Psoas muscle (tissue), 8 donors: ENCODE measurements at places on chromosomes 2 and 18. TPM values are rescaled to one million over a fixed set of nuclear protein-coding genes. Genes with fewer than 3 reads are reported as not detected.

ERBB4 gene
- 2.0 TPM for total RNA-seq

ARHGAP25 gene
- 1.8 TPM for total RNA-seq

GCG gene
- not detected for total RNA-seq

METTL4 gene
- total RNA-seq: 3.7 TPM

ZNF521 gene
- 5.6 TPM for total RNA-seq

RTP5 gene
- total RNA-seq: not detected

VIL1 gene
- not detected for total RNA-seq

CD28 gene
- 0.42 TPM for total RNA-seq

CYP1B1 gene
- 6.8 TPM for total RNA-seq

DNA sequence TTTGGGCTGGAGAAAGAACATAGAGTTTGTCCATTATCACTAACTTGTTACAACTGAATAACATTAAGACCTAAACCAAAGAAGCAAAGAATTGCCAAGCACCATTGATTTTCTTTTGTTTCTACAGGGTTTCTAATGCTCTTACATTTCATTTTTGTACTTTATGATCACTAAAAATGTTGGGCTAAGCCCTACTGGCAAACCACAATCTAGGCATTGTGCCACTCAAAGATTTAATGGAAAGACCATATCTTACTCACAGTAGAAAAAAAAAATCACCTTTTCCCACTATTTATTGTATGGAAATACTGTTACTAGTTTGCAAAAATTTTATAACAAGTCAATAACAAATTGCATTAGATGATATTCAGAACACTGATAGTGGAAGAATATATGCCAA lies 447.4 kb upstream of the PKDCC start:
- DNase-seq: no peak
- H3K4me3 ChIP-seq: no peak overlapping the region
- H3K27ac ChIP-seq: no peak overlapping the region
- H3K36me3 ChIP-seq: no peaks in the 10 kb centered on the region
- no peaks in the 10 kb centered on the region for H3K27me3 ChIP-seq
- H3K4me1 ChIP-seq: peaks cover 18% of the 10 kb centered on the region

DNA sequence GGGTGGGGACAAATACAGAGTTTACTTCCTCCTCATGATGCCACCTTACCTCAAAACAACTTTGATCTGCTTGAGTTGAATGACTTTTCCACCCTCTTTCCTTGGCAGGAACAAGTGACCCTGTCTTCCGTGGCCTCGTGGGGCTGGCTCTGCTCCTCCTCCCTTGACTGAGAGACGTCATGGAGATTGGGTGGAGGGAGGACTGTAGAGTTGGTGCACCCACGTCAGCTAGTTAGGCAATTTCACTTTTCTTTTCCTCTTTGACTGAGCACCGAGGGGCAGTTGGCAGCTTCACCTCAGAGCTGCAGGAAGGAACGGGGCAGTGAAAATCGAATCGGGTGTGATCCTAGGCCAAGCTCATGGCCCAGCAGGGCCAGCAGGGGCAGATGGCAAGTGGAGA lies at the start of gene SP140:
Gene SP140, plus strand, starts transcription at position 251 of the 400 bp plus-strand sequence. Its CDS starts 109 bp downstream, at position 360.
- no peaks in the 10 kb centered on the region for H3K36me3 ChIP-seq
- H3K4me3 ChIP-seq: no peak within 1 kb of the TSS
- no peaks in the 10 kb centered on the region for H3K27me3 ChIP-seq
- no peaks in the 10 kb centered on the region for H3K4me1 ChIP-seq
- H3K27ac ChIP-seq: no peak within 1 kb of the TSS

- no peaks in the 10 kb centered on the region for H3K27me3 ChIP-seq
- H3K4me3 ChIP-seq: no peak overlapping the region
- no peaks in the 10 kb centered on the region for H3K36me3 ChIP-seq
- no peaks in the 10 kb centered on the region for H3K4me1 ChIP-seq
- H3K27ac ChIP-seq: no peak overlapping the region
Measured at GRCh38 chr2:216352653-216353270, 19.5 kb downstream of the MARCHF4 start.

DNA sequence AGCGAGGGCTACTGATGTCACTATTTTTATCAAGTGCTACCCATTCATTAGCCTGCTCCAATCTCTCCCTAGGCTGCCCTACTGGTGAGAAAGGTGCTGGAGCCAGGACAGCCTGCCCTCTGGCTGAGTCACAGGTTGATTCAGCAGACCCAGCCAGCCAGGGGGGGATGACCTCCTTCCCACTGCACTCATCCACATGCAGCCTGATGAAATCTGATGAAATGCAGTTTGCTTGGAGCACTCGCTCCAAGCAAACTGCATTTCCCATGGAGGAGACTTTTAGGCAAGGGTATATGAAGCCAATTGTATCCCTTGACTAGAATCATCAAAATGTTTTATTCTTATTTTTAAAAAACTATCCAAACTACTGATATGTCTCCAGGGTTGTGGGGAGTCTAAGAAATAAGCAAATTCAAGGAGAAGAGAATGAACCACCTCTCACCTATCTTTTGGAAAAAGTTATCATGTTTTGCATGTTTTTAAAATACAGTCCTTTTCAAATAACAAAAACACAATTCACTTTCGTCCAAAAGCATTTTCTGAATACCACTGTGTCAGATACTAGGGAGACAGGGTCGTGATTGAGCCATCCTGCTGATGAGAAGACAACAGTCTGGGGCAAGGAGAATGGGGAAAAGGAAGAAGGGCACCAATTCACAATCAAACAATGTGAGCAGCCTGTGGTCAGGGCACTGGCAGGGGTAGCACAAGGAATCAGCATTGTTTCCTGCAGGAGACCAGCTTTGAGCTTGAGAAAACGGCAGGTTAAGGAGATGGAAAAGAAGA lies 128.3 kb downstream of the AFF3 start:
- no peak overlapping the region for H3K4me3 ChIP-seq
- no peaks in the 10 kb centered on the region for H3K27me3 ChIP-seq
- no peaks in the 10 kb centered on the region for H3K36me3 ChIP-seq
- DNase-seq: peak; percentile 38

GRCh38 chr2:54712516-54712915 lies 10.9 kb upstream of the EML6 start:
- no peaks in the 10 kb centered on the region for H3K4me1 ChIP-seq
- no peak for DNase-seq
- no peak overlapping the region for H3K27ac ChIP-seq
- no peak overlapping the region for H3K4me3 ChIP-seq
- H3K36me3 ChIP-seq: no peaks in the 10 kb centered on the region
- peaks cover 9% of the 10 kb centered on the region for H3K27me3 ChIP-seq

DNA sequence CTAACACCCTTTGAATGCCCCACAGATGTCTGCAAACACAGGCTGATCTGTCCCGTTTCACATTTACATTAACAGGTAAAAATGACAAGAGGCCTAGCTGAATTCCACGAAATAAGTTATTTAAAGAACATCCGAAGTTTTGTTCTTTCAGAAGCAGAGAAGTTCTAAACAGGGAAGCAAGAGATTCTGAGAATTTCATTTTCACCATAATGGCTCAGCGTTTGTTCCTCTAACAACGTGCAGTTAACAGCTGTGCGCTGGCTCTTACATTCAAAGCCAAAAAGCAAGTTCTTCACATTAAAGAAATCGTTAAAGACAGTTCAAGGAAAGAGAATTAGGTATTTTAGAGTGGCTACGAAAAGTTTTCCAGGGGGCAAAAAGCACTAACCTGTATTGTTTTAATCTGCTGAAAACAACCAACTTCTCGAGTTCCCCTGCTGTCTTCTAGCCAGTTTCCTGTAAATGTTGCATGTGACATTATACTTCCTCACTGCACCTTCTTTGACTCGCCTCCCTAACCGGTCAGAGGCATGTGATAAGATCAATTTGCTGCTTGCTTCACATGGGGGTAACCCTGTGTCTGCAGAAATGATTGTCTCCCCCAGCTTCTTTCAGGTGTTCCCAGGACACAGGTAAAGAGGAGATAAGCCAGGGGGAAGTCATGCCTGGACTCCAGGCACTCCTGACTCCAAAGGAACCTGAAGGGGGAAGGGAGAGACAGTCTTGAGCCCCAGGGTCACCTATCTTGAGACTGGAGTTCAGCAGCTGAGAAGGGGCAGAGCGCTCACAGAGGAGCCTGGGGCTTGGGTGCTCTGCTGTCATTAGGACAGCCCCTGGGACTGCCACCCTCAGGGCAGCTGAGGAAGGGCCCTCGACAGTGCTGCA lies 36.8 kb upstream of the WIPF1 start:
- no peaks in the 10 kb centered on the region for H3K36me3 ChIP-seq
- H3K4me3 ChIP-seq: peak overlapping the region; percentile 42
- peak overlapping the region; percentile 58 for H3K27ac ChIP-seq
- no peaks in the 10 kb centered on the region for H3K27me3 ChIP-seq
- no peaks in the 10 kb centered on the region for H3K4me1 ChIP-seq

- no peak overlapping the region for H3K4me3 ChIP-seq
- no peak overlapping the region for H3K27ac ChIP-seq
- H3K27me3 ChIP-seq: no peaks in the 10 kb centered on the region
Measured at GRCh38 chr2:21220930-21221329, 97.2 kb downstream of the TDRD15 start.

DNA sequence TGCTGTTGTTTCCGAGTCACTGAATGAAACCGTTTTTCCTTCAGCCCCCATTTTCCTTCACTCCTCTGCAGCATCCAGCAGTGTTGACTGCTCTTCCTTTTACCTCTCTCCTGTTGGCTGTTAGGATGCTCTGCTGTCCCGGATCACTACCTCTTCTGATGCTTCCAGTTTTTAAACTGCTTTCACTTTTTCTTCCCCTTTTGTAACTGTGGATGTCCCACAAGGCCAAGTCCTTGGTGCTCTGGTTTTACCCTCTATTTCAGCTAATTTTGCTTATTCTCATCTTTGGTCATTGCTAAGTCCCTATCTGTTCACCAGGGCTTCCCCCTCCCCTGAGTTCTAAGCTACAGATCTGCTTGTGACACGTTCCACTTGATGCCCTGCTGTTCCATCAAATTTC lies 39.4 kb upstream of the MAP4K3 start:
- H3K36me3 ChIP-seq: peaks cover 3% of the 10 kb centered on the region
- no peaks in the 10 kb centered on the region for H3K27me3 ChIP-seq
- no peak overlapping the region for H3K27ac ChIP-seq

- H3K27me3 ChIP-seq: no peaks in the 10 kb centered on the region
- H3K4me1 ChIP-seq: no peaks in the 10 kb centered on the region
- H3K36me3 ChIP-seq: no peaks in the 10 kb centered on the region
- no peak overlapping the region for H3K4me3 ChIP-seq
- DNase-seq: no peak
Measured at GRCh38 chr2:18701546-18701945, 112.2 kb upstream of the NT5C1B start.

DNA sequence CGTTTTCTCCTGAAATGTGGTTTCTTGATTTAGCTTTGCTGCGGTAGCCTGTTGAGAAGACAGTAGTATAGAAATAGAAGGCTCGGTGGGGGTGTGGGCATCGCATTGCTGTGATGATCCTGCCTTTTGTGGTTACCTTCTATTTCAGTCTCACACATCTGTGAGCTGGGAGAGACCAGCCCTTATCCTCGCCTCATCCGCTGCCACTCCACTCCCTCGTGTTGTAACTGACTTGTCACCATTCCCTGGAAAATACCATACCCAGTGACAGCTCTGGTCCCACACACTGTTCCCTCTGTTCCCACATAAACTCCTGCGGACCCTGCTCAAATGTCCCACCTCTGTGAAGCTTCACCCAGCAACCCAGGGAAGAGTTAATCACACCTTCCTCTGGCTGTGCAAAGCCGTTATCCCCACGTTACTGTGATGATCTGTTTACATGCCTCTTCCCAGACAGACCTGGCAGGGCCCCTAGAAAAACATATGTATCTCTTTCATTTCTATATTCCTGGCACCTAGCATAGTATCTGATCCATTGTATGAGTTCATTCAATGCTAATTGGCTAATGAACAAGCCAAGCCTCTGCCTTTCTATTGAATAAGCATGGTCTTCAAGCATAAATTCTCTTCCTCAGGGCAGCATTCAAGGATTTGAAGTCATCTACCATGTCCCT lies 114.6 kb downstream of the MAPK4 start:
- H3K4me1 ChIP-seq: no peaks in the 10 kb centered on the region
- H3K36me3 ChIP-seq: no peaks in the 10 kb centered on the region
- DNase-seq: no peak
- no peak overlapping the region for H3K27ac ChIP-seq
- H3K4me3 ChIP-seq: no peak overlapping the region
- no peaks in the 10 kb centered on the region for H3K27me3 ChIP-seq

GRCh38 chr2:105848367-105848766 lies 103.7 kb downstream of the NCK2 start:
- no peak overlapping the region for H3K4me3 ChIP-seq
- peaks cover 4% of the 10 kb centered on the region for H3K4me1 ChIP-seq
- no peaks in the 10 kb centered on the region for H3K27me3 ChIP-seq
- H3K27ac ChIP-seq: no peak overlapping the region

DNA sequence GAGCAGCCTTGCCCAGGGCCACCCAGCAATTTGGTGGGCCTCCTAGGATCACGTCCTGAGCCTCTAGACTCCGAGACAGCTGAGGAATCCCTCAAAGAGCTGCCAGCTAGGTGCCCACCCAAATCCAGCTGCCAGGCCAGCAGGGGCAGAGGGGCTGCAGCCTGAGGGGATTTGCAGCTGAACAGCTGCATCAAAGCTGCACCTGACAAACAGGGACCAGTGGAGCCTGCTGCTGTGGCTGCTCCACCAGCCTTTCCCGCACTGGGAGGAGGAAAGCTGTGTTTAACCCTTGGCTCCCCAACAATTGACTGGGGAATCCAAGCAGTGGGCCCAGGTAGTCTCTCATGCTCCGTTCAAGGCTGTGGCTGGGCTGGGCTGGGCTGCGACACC lies 8.2 kb downstream of the ADRA2B start:
- no peak for DNase-seq
- H3K27me3 ChIP-seq: no peaks in the 10 kb centered on the region
- H3K4me3 ChIP-seq: no peak overlapping the region

- DNase-seq: no peak
- no peaks in the 10 kb centered on the region for H3K36me3 ChIP-seq
- H3K27ac ChIP-seq: no peak overlapping the region
- H3K4me1 ChIP-seq: no peaks in the 10 kb centered on the region
- no peak overlapping the region for H3K4me3 ChIP-seq
Measured at GRCh38 chr2:68931149-68931711, 21.5 kb downstream of the GKN2 start.

GRCh38 chr2:127226520-127227263 lies 6.6 kb upstream of the CYP27C1 start:
- H3K4me3 ChIP-seq: no peak overlapping the region
- H3K4me1 ChIP-seq: no peaks in the 10 kb centered on the region
- no peak overlapping the region for H3K27ac ChIP-seq
- no peaks in the 10 kb centered on the region for H3K36me3 ChIP-seq
- no peak for DNase-seq

- H3K4me1 ChIP-seq: no peaks in the 10 kb centered on the region
- DNase-seq: no peak
- H3K27ac ChIP-seq: no peak overlapping the region
- no peaks in the 10 kb centered on the region for H3K36me3 ChIP-seq
- H3K27me3 ChIP-seq: no peaks in the 10 kb centered on the region
- H3K4me3 ChIP-seq: no peak overlapping the region
Measured at GRCh38 chr2:46072101-46072820, 224.9 kb upstream of the EPAS1 start.

DNA sequence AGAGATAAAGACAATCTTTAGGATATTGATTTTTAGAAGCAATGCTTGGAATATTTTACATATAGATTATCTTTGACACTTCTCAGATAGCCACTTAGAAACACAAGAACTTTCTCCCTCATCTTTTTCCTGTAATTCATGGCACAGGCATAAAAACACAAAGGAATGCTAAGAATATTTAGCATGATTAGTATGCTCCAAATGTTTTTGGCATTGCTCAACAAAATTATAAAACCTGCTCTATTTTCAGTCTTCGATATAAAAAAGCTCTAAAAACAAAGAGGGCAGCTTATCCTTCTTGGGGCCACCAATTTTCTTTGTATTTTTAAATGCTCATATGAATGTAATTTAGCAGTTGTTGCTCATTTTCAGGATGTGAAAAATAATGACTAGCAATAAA lies 90.8 kb downstream of the RAD51AP2 start:
- no peaks in the 10 kb centered on the region for H3K36me3 ChIP-seq
- H3K27me3 ChIP-seq: no peaks in the 10 kb centered on the region
- no peak overlapping the region for H3K27ac ChIP-seq
- H3K4me1 ChIP-seq: no peaks in the 10 kb centered on the region
